ENCODE measurements at places on chromosomes 2 and 18.

GRCh38 chr2:215022418-215022817 lies 116.0 kb downstream of the ABCA12 start:
- DNase-seq = no peak

DNA sequence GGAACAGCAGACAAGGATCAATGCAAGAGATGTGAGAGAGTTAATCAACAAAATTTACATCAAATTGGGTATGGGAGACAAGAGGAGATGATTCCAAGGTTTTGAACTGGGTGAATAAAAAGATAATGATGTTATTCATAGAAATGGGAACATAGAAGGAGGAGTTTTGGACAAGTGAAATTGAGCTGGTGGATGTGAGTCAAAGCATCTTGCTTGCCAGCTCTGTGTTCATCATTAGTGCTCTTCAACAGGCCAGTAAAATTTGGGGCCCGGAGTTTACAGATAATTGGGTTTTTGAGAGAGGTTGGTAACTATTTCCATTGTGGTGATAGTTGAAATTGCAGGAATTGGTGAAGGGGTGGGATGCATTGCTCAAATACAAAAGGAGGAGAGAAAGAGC lies 69.9 kb upstream of the CAVIN2 start:
- no peak for DNase-seq

GRCh38 chr2:27721335-27721734 lies 50.2 kb upstream of the MRPL33 start:
- DNase-seq = peak; percentile 46

- peak; percentile 59 for DNase-seq
Observed at GRCh38 chr2:101704046-101704466, 6.5 kb downstream of the MAP4K4 start.

DNA sequence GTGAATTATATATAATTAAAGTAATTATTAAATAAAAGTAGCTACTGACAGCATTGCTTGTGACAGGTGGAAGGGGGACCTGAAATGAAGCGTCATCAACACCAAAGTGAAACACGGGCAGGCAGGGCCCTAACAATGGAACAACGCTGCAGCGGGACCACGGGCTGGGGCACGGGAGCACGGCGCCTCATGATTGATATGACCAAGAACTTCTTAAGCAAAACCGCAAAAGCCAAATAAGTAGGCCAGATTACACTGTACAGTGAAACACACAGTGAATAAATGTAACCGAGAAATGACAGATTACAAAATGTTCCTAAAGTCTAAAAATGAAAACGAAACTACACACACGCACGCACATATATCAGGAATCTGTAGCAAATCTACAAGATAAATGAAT lies 81.4 kb downstream of the SNTG2 start:
- peak; percentile 69 for DNase-seq

GRCh38 chr18:67553437-67553836 lies 36.9 kb upstream of the DSEL start:
- no peak for DNase-seq

DNA sequence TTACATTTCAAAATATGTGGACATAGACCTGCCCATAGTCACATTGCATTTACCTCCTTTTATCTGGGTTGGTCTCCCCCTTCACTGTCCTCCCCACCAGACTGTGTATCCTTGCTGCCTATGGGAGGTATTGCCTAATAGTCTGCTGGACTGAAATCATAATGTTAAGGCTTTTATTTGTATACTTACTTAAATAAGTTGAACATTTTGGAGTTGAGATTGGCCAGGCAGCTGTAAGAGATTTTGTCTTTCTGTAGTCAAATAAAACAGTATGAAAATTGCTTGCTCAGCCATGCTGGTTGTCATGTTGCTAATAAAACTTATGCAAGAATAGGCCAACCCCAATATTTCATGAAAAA lies 280.9 kb downstream of the PTPRM start:
- no peak for DNase-seq

DNA sequence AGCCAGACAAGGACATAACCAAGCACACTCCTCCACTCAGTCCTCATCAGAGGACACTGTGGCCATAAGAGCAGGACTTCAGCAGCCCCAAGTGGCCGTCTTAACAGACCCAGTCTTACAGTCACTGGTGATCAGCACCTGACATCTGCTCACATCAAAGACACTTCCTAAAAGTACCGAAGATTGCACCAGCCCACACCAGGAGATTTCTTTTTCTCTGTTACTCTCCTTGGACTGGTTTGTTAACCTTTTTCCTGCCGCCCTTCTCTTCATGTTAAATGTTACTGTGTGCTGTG lies 44.1 kb downstream of the MRPS5 start:
- DNase-seq = no peak

DNA sequence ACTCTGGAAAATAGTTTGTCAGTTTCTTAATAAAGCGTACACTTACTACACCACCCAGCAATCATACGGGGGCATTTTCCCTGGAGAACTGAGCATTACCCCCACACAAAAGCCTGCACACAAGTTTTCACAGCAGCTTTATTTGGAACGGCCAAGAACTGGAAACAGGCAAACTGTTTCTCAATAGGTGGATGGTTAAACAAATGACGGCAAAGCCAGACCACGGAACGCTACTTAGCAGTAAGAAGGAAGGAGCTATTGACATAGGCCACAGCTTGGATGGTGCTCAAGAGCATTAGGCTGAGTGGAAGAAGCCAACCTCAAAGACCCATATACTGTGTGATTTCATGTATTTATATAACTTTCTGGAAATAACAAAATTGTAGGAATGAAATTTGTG lies 9.0 kb downstream of the MALL start:
- DNase-seq = no peak

GRCh38 chr18:25875551-25876240 lies 214.7 kb downstream of the SS18 start:
- no peak for DNase-seq

- no peak for DNase-seq
Observed at GRCh38 chr2:140200764-140201163, 1420.6 kb upstream of the NXPH2 start.

DNA sequence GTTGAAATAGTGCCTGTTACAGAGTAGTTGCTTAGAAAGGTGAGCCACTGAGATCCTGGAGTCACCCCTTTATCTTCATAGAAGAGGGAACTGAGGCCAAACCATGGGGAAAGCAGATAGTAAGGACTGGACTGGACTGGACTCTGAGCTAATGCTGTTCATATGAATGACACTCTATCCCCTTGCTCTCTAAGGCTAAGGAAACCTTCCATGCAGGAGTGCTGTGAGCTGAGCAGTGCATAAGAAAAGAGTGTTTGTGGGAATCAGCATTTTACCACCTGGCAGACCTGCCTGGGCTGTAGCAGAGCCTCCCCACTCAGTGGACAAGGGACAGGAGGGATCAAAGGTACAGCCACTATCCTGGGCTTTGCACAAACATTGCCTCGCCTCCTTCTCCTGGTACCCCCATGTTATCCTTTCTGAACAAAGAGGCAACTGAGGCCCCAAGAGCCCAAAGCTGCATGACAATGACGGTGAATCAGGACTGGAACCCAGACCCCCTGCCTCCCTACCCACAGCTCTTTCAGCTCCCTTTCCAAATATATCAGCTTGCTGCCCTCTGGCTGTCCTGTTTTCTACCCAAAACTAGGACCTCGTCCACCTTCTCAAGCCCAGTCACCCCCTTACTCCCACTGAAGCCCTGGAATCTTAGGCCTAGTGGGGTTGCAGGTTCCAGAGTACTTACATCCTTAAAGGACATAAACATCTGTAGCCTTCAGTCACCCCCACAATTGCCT lies 227.9 kb downstream of the ZBTB7C start:
- no peak for DNase-seq

DNA sequence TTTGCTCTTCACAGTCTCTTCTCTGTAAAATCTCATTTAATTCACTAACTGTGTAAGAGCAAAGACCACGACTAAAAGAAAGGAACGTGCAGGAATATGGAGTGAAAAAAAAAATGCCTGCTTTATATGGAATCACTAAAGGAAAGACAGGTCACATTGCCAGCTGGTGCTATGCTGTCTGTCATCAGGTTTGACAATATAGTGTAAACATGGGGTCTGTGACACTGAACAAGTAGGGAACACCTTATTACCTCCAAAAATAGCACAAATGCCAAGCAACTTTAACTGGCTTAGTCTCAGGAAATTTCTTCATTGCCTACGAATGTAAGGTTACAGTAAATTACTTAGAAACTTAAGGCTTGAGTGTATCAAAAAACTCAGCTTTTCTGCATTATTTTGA lies 364.5 kb upstream of the LINC00305 start:
- no peak for DNase-seq

- DNase-seq = no peak
Observed at GRCh38 chr2:46390036-46390435, 89.3 kb upstream of the TMEM247 start.

- DNase-seq = no peak
Observed at GRCh38 chr2:144229296-144229695, 290.6 kb downstream of the ZEB2 start.

- DNase-seq = no peak
Observed at GRCh38 chr2:133829450-133830020, 261.3 kb upstream of the NCKAP5 start.
